ENCODE measurements at places on chromosomes 12 and 14.

DNA sequence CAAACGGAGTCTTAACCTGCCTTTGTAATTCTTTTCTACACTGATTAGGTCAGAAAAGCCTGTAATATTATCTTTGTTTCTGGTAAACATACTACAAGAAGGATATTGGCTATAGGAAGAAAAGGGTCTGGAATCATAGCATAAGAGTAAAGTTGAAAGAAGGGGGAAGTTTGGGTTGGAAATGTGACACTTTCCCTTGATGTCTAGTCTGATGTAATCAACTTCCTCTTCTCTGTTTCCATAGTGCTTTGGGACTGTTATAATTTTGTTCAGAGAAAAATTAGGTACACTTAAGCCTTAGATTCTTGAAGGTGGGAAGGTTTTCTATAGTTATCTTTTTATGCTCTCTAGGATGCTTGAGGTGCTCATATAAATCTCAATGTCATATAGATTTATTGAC, 322.2 kb downstream of the AEBP2 start:
- DNase-seq = no peak

GRCh38 chr12:52387859-52388258, 2.4 kb upstream of the KRT84 start:
- no peak for DNase-seq

DNA sequence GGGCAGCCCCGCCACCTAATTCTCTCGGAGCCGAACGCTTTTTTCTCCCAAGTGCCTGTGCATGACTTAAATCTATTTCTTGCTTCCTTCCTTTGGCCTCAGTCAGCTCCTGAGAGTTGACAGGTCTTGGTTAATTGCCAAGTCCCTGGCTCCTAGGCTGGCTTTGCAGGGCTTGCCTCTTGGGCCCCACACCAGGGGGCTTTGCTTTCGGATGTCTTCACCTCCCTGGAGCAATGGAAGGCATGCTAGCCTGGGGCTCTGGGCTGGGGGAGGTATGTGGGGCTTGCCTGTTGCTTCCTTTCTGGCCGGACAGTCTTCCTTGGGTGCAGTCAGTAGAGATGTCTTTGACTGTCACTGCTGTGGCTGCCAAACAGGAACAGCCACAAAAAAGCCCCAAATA, 2.2 kb upstream of the KRT80 start:
- DNase-seq = no peak

DNA sequence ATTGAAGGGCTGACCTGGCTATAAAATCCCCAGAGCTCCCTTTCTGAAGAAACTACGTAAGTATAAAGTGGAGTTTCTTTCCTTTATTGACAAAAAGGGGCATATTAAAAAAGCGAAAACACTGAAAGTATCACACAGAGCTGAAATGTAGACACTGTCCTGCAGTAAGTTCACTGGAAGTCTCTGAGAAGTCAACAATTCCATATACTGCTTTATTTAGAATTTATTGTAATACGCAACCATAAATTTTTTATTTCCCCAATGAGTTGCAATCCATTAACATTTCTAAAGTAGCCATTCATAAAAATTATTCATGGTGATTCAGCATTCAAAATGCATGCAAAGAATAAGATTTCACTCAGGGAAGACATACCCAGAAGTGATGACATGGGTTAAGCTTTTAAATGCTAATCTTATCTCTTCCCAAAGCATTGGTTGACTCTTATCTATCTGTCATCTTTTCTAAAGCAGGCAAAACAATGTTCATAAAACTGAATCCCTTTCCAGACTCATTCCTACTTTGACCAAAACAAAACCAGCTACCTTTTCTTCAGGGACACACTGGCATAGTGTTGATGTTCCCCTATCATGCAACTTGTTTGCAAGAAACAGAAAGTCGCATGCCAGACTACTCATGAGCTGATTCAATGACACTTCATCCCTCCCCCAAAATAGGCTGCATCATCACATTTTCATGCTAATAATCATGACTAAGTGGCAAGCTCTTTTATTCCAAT, 17.3 kb downstream of the KITLG start:
- DNase-seq = no peak

Measured in neural crest cell (in vitro differentiated cells).